ENCODE measurements at places on chromosomes 11 and 22.

DNA sequence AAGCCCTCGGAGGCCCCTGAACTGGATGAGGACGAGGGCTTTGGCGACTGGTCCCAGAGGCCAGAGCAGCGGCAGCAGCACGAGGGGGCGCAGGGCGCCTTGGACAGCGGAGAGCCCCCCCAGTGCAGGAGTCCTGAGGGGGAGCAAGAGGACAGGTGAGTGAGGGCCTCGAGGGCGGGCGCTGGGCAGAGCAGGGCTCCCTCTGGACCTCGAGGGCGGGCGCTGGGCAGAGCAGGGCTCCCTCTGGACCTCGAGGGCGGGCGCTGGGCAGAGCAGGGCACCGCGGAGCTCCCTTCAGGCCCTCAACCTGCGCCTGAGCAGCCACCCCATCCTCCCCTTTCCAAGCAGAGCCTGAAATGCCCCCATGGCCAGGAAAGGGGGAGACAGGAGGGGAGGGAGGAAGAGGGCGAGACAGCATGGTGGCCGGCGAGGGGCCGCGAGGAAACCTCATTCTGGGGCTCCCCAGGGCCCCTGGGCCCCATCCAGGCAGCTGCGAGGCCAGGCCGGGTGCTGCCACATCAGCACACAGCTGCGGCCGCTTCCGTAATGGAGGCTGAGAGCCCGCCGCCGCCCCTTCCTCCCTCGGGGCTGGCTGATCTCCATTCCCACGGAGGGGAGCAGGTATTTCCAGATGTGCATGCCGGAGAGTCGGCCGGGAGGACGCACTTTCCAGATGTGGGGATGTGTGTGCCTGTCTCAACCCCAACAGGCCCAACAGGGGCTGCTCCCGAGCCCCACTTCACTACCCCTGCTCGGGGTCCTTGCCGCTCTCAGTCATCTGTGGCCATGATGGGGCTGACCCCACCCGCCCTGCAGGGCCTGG lies 10.0 kb downstream of the PRR33 start:
- DNase-seq, result peak; percentile 91

GRCh38 chr11:120709808-120710207 lies 198.3 kb downstream of the GRIK4 start:
- DNase-seq, result no peak

GRCh38 chr11:62242021-62242420 lies at the start of gene SCGB1D2:
TSS of gene SCGB1D2 (plus strand) at chr11:62242239. CDS start at chr11:62242308, 69 bp downstream.
- DNase-seq, result no peak

DNA sequence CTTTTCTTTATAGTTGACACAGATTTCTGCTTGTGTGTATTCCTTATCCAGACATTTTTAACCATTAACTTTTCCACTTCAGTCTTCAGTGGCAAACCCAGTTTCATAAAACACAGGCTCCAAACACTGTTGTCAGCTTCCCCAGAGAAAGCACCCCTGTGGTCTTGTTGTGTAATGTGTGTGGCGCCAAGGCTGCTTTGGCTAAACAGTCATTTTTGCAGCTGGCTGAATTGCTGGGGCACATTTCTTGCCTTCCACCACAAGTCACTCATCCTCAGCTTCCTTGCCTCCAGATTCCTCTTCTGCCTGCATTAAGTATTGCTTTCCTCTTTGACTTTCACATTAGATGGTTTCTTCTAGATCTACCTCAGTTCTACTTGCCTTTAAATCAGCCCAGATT lies 40.5 kb downstream of the ARHGAP1 start:
- DNase-seq, result no peak

DNA sequence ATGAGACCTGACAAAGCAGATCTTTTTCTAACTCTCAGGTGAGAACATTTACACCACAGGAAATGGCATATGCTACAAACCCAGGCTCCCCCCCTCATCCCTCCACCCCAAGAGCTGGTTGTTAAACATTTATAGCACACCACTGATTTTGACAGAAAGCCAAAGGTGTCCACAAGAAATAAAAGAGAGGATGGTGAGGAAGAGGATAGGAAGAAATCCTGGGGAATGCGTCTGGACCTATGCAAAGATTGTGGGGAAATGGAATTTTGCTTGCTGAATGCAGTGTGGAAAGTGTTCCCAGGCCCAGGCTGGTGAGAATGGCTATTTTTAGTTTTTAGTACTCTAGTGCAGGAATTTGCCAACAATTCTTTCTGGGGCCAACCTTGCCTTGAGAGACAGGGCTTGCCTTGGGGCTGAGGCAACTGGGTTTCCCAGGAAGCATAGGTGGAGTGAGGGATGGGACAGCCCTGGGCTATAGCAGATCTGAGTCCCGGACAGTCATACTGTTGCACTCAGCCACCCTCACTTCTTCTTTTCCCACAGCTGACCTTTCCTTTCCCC lies 163.9 kb downstream of the ADAMTS15 start:
- no peak for DNase-seq

GRCh38 chr11:8192016-8192895 lies 23.4 kb upstream of the RIC3 start:
- peak; percentile 79 for DNase-seq

DNA sequence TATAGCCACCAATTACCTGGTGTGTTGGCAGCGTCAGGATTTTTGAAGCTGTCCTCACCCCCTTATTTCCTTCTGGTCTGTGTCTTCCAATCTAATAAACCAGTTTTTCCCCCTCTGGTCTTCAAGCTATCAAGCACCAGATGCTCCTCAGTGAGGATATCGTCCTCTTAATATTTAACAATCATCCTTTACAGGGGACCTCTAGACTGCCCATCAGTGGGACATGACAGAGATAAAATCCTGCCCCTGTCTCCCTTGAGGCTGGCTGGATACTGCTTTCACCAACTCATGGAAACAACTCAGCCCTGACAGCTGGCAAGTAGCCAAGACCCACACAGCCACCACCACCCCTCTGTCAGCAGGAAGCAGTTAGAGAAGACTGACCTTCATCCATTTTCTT lies 421.0 kb upstream of the API5 start:
- DNase-seq, result no peak

GRCh38 chr22:43431808-43432554 lies 20.2 kb downstream of the MPPED1 start:
- DNase-seq, result peak; percentile 65

- DNase-seq, result no peak
Measured at GRCh38 chr11:65266210-65266609, 4.4 kb downstream of the POLA2 start.

DNA sequence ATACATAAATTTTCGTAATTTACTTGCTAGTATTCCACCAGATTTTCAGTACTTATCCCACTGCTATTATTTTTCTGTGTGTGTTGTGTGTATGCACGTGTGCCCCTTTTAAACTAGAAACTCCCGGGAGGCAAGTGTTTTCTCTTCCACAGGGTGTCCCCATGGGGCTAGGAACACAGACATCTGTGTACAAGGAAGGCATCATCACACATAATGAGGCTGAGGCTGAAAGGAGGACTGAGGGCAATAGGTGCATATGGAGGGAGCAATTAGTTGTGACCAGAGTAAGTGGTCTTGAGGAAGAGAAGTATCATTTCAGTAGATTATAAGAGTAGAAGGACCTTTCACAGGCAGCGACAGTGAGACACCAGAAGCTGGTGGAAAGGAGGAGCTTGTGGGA lies 2.1 kb upstream of the DPAGT1 start:
- no peak for DNase-seq

DNA sequence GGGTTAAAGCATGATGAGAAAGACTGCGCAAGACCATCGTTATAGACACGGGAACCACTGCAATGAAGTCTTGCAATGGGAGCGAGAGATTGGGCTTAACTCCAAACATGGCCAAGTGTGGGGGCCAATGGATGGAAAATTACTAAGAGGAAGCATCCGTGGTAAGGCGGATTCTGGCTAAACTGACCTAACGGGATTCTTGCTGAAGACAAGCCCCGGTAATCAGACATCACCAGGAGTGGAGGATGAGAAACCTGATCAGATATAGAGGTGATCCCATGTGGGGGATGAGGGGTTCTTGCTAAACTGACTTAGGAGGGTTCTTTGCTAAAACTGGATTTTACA lies 5.8 kb upstream of the SYNGR1 start:
- DNase-seq, result no peak

GRCh38 chr11:4645974-4646373 lies 2.2 kb downstream of the OR51E1 start:
- no peak for DNase-seq

DNA sequence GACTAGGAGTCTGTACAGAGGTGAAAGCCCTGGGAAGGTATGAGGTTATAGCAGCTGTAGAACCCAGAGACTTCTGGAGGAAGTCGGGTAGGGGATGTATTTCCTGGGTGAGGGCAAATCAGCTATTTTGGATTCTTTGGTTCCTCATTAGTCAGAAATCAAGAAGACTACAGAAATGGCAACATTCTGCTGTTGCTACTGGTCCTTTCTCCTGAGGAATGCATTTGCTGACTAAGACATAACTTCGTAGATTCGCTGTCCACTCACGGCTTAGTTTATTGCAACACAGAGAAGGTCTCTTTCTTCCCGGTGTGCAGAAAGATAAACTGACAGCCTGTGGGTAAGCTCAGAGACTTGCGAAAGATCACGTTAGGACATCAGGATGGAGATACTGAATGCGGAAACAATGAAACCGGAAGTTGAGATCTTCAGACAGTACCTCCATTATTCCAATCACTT lies 25.3 kb upstream of the SESN3 start:
- DNase-seq, result no peak

DNA sequence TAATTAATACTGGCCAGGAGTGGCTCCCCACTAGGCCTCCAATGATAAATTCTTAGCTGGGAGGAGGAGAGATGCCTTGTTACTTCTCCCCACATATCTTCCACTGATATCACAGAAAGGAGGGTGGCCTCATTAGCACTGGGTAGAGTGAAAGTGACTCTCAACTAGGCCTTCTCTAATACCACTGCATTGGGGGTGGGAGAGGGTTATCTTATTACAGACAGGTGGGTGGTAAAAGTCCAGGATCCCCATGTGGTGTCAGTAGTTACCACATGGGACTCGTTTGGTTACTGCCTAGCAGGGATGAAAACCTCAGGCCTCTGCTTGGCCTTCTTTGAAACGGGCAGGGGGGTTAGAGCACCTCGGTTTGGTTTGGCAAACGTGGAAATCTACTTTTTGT lies 167.3 kb downstream of the UVRAG start:
- no peak for DNase-seq

DNA sequence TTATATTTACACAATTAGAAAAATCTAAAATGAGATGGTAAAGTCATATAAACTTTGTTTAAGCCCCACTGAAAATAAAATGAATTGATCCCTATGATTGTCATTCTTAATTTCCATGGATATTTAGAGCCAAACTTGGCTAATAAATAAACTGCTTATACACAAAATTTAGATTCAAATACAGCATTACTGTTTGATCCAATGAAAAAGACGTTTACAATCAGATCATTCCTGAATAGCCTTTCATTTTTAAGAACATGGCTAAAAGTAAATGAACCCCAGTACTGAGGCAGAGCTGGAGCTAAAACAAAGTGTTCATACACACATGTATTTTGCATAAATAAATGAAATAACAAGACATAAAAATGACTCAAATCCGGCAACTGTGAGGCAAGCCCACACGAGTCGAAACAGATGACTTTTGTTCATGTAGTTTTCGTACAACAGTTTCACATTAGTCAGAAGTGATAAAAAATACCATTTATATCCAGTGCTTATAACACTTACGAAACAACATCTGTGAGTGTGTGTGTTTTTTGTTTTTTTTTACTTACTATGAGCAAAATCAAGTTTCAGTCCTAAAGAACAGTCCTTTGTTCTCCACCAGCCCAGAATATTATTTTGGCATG lies 386.5 kb downstream of the SOX6 start:
- DNase-seq, result no peak

GRCh38 chr11:129308241-129308865 lies 67.3 kb upstream of the BARX2 start:
- no peak for DNase-seq

GRCh38 chr11:19345848-19346681 lies 105.3 kb upstream of the E2F8 start:
- no peak for DNase-seq

GRCh38 chr11:78078218-78079167 lies 1.2 kb downstream of the NDUFC2 start:
- no peak for DNase-seq

GRCh38 chr11:26187639-26188038 lies 144.3 kb upstream of the ANO3 start:
- no peak for DNase-seq

DNA sequence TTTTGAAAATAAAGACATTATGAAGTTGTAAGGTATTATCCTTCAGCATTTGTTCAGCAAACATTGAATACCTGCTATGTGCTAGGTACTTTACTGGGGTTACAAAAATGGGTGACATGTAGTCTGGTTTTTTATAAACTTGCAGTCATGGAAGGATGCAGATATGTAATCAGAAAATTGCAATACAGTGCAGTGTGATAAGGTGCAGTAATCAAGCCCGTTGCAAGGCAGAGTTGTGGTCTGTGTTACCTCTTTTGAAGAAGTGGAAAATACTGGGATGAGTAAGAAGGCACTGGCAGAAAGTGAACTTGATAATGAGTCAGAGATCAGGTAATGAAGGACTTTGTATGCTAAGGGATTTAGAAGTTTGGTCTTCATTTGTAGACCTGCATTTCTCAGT lies 8.1 kb downstream of the FBXO7 start:
- DNase-seq, result no peak

- no peak for DNase-seq
Measured at GRCh38 chr11:64265176-64266160, 14.1 kb downstream of the PLCB3 start.

- peak; percentile 58 for DNase-seq
Measured at GRCh38 chr11:129743112-129743815, 72.4 kb upstream of the TMEM45B start.

GRCh38 chr11:37504060-37504611 lies 906.1 kb upstream of the RAG2 start:
- no peak for DNase-seq

DNA sequence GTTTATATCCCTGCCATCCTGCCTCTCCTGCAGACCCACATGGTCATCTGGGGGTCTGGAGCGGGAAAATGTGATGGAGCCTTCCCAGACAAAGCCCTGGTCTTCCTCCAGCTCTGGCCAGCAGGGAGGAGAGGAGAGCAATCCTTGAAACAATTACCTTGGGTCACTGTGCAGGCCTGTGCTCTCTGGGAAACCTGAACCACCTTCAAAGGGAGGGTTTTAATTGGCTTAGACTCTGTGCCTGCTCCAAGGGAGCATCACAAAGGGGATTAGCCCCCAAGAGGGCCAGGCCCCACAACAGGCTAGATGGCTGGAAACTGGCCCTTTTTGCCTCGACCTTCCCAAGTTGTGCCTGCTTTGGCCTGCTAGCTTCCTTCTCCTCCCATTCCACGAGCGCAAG lies 351.9 kb downstream of the TENM4 start:
- no peak for DNase-seq

- no peak for DNase-seq
Measured at GRCh38 chr11:72781313-72782080, 12.3 kb downstream of the STARD10 start.

DNA sequence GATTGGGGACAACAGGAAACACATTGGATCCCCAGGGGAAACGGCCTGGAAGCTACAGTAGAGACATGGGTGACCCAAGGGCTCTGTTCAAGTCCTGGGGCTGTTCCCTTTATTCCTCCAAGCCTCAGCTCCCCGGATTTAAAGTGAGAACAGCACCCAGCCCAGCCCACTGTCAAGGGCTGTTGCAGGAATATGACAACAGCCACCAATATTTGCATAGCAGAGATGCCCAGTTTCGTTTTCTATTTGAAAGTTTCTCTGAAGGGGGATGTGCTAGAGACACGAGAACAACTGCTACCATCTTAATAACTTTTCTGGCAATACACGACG lies 81.1 kb upstream of the WNT7B start:
- DNase-seq, result peak; percentile 12

- no peak for DNase-seq
Measured at GRCh38 chr11:15006139-15006759, 34.1 kb upstream of the CALCA start.
